Tongue (tissue), 3 donors: ENCODE measurements at places on chromosomes 7 and 10. TPM values are rescaled to one million over a fixed set of nuclear protein-coding genes. Genes with fewer than 3 reads are reported as not detected.

Gene SPOCK2
- total RNA-seq = 8.3 TPM

Gene CYP3A7
- total RNA-seq = 0.21 TPM

Gene PRPS1L1
- total RNA-seq = not detected

Gene RBM20
- total RNA-seq = 18.4 TPM

Gene CYREN
- 35.4 TPM for total RNA-seq

Gene PRKG1
- total RNA-seq = 96.8 TPM

Gene NDUFB8
- total RNA-seq = 80.8 TPM

Gene MINDY4
- 8.5 TPM for total RNA-seq

Gene HYAL4
- total RNA-seq = not detected

Gene ATOH7
- 0.82 TPM for total RNA-seq

Gene TOMM7
- 162 TPM for total RNA-seq

Gene SFR1
- 9.0 TPM for total RNA-seq

Gene H2BK1
- total RNA-seq = not detected

Gene SEMA4G
- total RNA-seq = 1.7 TPM

Gene MRC1
- 8.7 TPM for total RNA-seq

Gene CCDC136
- total RNA-seq = 16.4 TPM

Gene ZWINT
- 18.5 TPM for total RNA-seq

Gene CYTH3
- total RNA-seq = 46.0 TPM

DNA sequence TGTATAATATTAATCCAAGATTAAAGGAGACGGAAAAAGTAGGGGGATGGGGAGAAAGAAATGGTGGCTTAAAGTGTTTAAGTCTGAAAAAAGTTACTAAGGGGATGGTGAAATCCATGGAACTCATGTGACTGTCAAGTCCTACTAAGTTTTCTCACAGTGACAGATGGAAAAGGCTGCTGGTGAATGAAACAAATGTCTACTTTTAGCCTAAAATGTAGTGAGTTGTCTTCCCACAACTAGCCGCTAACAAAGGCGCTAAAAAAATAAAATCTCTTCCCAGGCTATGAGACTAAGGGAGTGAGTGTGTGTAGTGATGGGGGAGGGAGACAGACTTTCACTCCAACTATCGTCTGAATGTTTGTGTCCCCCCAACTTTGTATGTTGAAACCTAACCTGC is 12.6 kb downstream of the VIM start:
- DNase-seq = no peak

DNA sequence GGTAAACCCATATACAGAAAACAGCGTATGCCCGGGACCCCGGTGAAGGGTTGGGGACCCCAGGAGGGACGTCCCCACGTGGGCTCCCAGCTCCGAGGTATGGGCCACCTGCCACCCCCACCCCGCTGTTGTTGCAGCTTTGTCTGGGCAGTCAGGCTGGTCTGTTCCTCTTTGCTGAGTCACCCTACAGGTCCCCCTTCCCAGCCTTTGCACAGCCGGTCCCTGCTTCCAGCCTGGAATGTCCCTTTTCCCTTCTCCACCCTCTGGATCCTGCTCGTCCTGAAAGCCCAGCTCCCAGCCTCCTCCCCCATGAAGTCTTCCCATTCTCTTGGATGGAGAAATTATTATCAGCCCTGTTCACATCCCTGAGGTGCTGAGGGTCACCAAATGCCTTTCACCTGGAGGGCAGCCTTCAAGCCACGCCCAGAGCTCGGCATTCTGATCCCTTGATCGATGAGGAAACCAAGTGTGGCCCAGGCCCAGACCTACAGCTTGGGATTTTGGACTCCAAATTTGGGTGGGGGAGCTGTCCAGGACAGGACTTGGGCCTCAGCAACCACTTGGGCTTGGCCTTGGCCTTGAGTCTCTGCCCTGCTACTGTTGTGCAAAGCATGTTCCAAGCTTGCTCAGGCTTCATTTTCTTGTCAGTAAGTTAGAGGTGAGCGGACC is 2.6 kb downstream of the CLDN4 start:
- DNase-seq = no peak

- peak; percentile 25 for DNase-seq
Measured at GRCh38 chr7:151271699-151272355, 23.3 kb upstream of the SMARCD3 start.

DNA sequence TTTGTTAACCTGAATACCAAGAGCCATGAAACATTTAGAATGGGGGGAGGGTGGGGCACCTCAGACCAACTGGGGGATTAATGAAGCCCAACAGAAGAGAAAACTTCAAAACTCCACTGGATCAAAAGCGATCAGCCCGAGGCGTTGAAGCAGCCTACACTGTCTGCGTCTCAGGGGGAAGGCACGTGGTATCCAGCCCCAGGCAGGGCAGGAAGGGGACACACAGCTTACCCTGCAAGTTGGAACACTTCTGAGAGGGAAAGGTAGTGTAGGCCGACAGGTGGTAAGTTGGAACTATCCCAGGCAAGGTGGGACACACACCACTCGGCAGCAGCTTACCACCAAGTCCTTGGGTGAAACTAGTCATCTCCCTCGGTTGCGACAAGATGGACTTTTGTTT is 102.9 kb downstream of the TAX1BP1 start:
- peak; percentile 36 for DNase-seq

GRCh38 chr7:50262446-50262845 is 42.1 kb upstream of the IKZF1 start:
- DNase-seq = no peak

DNA sequence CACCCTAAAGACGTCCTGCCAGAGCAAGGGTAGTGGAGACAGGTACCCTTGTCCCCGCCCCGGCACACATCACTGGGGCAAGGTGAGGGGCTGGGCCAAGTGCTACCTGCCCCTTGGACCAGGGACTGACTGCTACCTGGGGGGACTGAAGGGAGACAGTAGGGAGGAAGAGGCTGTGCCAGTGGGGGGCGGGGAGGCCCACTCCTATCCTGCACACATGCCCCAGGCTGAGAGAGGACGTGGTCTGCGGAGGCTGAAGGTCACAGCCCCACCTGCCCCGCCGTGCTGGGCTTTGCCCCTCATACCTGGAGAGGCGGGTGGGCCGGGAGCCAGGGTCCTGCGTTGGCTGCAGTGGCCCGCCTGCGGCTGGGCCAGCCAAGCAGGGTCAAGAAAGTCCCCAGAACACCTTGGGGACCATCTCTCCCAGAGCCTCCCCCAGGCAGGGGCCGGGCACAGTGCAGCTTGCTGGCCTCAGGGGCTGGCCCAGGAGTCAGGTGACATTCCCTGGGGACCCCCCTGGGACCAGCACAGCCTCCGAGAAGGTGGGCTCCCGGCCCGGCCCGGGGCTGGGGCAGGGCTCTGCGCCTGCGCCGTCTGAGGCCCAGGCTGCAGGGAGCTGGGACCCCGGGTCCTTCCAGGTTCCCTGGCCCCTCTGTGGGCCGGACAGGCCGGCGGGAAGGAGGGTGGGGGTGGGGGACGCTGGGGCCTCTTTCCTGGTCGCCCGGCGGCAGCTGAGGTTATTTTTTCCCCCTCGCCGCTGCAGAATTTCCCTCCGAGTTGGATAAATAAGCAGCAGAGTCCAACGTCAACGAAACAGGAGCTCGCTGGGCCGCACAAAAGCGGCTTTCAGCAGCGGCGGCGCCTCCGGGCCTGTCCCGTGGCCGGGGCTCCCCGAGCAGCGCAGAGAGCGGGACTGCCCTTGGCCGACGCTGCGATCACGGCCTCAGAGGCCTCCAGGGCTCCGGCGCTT is 9.8 kb upstream of the FZD9 start:
- peak; percentile 75 for DNase-seq

DNA sequence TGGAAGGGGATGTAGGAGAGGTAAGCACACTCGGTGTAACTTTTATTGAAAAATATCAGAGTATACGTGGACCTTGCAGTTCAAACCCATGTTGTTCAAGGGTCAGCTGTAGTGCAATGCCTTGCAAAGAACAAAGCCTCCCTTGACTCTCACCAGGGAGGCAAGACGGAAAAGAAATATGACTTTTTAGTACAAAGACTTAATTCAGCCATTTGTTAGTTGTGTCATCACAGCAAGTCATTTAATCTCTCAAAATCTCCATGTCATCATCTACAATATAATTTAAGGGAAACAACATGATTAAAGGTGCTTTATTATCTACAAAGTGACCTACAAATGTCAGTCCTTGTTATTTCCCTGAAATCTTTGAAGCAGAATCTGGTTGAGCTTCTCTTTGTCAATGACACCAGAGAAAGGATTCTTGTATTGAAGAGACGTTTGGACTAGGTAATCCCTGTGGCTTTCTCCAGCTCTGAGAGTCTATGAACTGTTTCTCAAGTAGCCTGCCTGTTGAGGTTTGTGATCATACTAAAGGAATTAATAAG is 502.8 kb downstream of the REEP3 start:
- no peak for DNase-seq

DNA sequence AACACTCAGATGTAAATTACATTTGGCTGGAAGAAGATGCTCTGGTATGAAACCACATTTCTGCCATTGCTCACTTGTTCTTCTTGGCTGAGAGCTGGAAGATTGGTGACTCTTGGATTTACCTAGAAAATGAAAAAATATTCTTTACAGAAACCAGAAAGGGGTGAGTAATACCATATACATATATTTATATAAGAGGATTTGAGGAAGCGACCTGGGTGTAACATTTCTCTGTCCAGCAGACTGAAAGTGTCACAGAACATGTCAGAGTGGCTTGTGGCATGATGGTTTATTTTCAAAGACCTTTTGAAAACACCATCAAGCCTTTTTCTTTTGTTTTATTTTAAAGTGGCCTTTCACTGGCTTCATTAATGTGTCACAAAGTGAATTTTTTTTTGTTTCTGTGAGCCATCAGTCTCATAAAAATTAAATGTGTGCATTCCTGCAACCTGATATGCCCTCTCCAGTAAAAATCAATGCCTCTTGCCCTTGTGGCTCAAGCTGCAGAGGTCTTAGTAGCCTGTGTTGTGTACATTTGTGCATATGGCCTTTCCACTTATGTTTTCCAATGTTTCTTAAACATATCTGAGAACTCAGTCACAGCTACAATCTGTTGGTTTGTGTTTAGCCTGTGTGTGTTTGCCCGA is 23.5 kb downstream of the CREB5 start:
- no peak for DNase-seq

DNA sequence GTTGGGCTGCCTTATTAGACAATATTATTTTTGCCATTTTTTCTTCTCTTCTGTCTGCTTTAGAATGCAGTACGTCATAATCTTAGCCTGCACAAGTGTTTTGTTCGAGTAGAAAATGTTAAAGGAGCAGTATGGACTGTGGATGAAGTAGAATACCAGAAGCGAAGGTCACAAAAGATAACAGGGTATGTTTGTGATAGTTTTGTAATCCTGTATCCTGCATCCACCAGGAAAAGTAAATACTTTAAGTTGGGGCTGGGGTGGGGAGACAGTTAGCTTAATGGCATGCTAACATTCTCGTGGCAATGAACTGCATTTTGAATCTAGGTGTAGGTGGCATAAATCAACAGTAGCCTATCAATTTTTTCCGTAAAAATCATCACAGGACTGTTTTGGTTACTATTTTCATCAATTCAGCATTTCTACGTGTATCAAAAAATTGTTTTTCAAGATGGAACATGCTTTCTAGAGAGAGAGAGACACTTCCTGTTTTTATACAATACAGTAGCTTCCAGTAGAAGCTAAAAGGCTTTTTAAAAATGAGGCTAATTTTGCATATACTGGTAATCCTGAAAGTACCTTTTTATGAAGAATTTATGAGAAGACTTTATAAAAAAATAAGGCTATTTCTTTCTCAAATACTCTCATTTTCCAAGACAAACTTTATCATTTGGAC is 247.5 kb downstream of the FOXP2 start:
- DNase-seq = no peak

- peak; percentile 90 for DNase-seq
Measured at GRCh38 chr7:114081606-114082425, 163.0 kb upstream of the PPP1R3A start.

GRCh38 chr7:154837622-154838021 is 165.3 kb downstream of the PAXIP1 start:
- DNase-seq = no peak

DNA sequence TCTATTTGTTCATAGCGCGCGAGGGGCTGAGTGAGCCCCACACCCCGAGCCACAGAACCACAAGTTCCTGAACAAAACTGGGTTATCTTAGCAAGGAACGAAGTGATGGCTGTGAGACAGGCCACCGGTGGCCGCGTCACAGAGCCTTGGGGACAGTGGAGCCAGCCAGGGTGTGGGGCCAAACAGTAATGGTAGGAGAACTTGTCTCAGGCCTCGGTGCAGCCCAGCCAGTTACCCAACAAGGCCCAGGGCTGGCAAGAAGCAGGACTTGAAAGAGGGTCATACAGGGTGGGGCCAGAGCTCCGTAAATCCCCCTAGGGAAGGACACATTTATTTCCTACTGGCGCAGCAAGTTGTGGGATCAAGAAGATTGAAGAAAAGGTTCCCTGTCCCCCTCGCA is 39.4 kb upstream of the TNS3 start:
- no peak for DNase-seq

- DNase-seq = no peak
Measured at GRCh38 chr7:96562966-96563365, 146.7 kb downstream of the SEM1 start.

- DNase-seq = no peak
Measured at GRCh38 chr10:14698111-14698828, 76.4 kb downstream of the FAM107B start.

DNA sequence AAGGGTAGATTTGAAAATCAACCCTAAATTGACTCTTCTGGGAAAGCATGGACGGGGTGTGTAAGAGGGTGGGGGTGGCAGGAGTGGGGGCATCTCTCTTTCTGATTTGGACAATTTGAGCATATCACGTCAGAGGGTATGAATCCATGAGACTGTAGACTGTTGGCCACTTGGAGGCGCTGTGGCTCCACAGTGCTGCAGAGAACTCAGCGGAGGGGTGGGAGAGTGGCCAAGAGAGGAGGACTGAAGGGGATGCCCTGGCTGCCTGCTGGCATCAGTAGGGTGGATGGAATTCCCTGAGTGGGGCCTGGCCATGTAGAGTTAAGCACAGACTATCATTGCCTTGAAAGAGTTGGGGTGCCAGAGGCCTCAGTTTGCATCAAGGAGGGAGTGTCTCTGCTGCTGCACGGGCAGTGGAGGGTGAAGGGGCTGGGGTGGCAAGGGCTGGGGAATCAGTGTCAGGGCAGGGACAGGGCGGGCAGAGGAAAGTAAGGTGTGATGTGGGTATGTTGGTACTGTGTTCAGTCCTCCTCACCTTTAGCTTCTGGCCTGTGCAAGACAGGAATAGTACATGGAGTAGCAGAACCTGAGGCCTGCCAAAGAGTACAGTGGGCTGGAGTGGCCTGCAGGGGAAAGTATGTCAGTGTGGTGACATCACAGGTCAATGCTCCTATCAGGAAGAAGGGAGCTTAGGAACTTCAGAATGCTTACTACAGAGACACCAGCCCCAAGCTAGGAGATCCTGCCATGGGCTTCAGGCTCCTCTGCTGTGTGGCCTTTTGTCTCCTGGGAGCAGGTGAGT is 133.5 kb upstream of the PRSS58 start:
- DNase-seq = no peak

DNA sequence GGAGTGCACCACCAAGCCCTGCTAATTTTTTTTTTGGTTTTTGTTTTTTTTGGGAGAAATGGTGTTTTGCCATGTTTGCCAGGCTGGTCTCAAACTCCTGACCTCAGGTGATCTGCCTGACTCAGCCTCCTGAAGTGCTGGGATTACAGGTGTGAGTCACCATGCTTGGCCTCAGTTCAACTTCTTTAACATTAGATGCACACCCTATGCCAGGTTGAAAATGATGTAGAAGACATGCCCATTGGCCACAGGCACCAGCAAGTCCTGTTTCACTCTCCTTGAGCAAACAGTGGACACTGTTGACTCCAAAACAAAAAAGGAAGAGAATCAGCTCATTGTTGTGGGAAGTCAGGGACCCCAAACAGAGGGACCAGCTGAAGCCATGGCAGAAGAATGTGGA is 1205.3 kb downstream of the REEP3 start:
- DNase-seq = no peak

GRCh38 chr10:101112799-101113594 is 18.1 kb upstream of the TLX1 start:
- peak; percentile 41 for DNase-seq

GRCh38 chr10:31974434-31975124 is 45.9 kb upstream of the ARHGAP12 start:
- DNase-seq = no peak
